Bronchial epithelial cell (primary cell): ENCODE measurements at places on chromosomes 3 and 15. TPM values are rescaled to one million over a fixed set of nuclear protein-coding genes. Genes with fewer than 3 reads are reported as not detected.

Gene TCTA
- total RNA-seq, result 4.5 and 9.1 TPM in 2 replicates

Gene CD96
- total RNA-seq, result not detected in 2 replicates

Gene PPP1R2
- total RNA-seq, result 57.9 and 120 TPM in 2 replicates

Gene SUSD5
- not detected in 2 replicates for total RNA-seq

Gene MUC4
- total RNA-seq, result 0.26 and 1.0 TPM in 2 replicates

Gene CLEC3B
- total RNA-seq, result 0.13 TPM in 1 of 2 replicates, not detected in the other

Gene DUOXA2
- 0.13 TPM in 1 of 2 replicates, not detected in the other for total RNA-seq

Gene RBPMS2
- not detected in 2 replicates for total RNA-seq

Gene CX3CR1
- total RNA-seq, result not detected in 2 replicates

Gene ALS2CL
- total RNA-seq, result 163 and 240 TPM in 2 replicates

Gene CHAC1
- total RNA-seq, result 24.7 and 59.8 TPM in 2 replicates

Gene RBM6
- 35.5 and 42.2 TPM in 2 replicates for total RNA-seq

Gene GP9
- not detected in 2 replicates for total RNA-seq

Gene ACTC1
- total RNA-seq, result not detected in 2 replicates

Gene ATP8B4
- total RNA-seq, result 0.26 and 1.1 TPM in 2 replicates

Gene ZNF660
- under 0.01 and 0.26 TPM in 2 replicates for total RNA-seq

Gene KY
- not detected in 2 replicates for total RNA-seq

Gene IMPG2
- under 0.01 and 0.13 TPM in 2 replicates for total RNA-seq

Gene RYR3
- under 0.01 and 0.26 TPM in 2 replicates for total RNA-seq

Gene LYSMD4
- total RNA-seq, result 13.2 and 14.1 TPM in 2 replicates

Gene GABRR3
- total RNA-seq, result not detected in 2 replicates

Gene OIP5
- 0.26 and 0.38 TPM in 2 replicates for total RNA-seq

Gene CYP1A2
- total RNA-seq, result not detected in 2 replicates

Gene GPR62
- not detected in 2 replicates for total RNA-seq

Gene SLC12A1
- not detected in 2 replicates for total RNA-seq

Gene STRA6
- total RNA-seq, result 0.26 TPM in 2 replicates
